Left forelimb (tissue), 1 donor: ENCODE measurements at places on chromosomes 12 and 14.

GRCh38 chr14:52840877-52841276, 49.5 kb upstream of the GNPNAT1 start:
- no peak for DNase-seq

GRCh38 chr12:130752692-130753230, 36.7 kb upstream of the RIMBP2 start:
- DNase-seq, result no peak

- peak; percentile 95 for DNase-seq
Measured at GRCh38 chr12:120580787-120581723, at the start of gene POP5. Gene POP5 (minus strand): TSS chr12:120581402. CDS start chr12:120581362, 40 bp downstream.

- DNase-seq, result peak; percentile 31
Measured at GRCh38 chr14:99720941-99721791, 37.1 kb downstream of the CYP46A1 start.

DNA sequence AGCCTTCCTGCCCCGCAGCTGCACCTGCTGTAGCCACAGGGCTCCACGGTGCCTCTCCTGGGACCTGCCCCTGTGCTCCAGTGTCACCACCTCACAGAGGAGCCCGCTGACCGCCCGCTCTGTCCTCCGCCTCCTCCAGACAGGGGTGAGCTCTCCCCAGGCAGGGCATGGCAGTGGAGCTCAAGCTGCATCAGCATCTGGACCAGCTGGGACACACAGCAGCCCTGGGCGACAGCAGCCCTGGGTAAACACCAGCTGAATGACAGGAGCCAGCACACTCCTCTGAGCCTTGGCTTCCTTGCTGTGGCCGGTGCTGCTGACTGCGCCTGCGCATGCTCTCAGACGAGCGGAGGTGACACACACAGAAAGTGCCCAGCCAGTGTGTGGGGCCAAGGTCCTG, 22.0 kb downstream of the CHGA start:
- no peak for DNase-seq

DNA sequence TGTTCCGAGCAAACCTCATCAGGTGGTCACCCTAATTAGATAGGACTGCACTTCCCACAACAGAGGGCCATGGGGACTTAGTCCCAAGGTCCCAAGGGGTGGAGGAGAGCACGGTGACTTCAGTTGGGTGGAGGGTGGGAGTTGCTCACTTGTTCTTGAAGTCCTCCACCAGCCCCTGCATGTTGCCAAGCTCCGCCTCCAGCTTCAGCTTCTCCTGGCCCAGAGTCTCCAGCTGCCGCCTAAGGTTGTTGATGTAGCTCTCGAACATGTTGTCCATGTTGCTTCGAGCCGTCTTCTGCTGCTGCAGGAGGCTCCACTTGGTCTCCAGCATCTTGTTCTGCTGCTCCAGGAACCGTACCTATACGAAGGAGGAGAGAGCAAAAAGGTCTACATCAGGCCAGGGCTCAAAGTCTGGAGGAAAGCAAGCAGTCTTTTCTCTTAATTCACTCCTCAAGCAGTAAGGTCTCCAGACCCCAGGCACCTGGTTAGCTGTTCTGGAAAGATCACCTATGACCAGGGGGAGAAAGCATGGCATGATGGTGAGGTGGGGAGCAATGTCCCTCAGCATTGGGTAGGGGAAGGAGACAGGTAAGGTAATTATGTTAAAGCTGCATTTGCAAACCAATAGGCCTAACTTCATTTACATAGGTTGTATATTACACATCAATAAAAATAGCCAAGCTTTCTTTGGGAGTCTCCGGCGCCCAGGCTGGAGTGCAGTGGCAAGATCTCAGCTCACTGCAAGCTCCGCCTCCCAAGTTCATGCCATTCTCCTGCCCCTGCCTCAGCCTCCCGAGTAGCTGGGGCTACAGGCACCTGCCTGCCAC, 2.9 kb downstream of the KRT8 start:
- DNase-seq, result no peak

GRCh38 chr14:100092832-100093231, 27.6 kb downstream of the EVL start:
- DNase-seq, result no peak

DNA sequence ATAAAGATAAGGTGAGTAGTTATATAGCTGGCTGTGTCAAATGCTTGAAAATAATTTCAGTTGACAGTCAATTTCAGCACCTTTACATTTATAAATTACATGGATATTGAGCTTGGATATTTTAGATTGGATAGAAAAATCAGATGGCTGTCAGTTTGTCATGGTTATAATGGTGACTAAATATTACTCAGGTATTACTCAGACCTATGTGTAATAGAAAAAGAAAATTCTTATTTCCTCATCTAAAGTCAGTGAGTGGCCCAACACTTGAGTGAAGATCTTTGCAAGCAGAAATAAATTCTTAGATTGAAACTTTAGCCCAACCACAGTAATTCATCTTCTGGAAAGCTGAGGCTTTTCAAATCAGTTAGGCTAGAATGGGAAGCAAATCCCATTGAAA, 354.4 kb downstream of the NAV3 start:
- DNase-seq, result no peak

GRCh38 chr14:36485773-36486172, 34.3 kb downstream of the NKX2-1 start:
- no peak for DNase-seq

DNA sequence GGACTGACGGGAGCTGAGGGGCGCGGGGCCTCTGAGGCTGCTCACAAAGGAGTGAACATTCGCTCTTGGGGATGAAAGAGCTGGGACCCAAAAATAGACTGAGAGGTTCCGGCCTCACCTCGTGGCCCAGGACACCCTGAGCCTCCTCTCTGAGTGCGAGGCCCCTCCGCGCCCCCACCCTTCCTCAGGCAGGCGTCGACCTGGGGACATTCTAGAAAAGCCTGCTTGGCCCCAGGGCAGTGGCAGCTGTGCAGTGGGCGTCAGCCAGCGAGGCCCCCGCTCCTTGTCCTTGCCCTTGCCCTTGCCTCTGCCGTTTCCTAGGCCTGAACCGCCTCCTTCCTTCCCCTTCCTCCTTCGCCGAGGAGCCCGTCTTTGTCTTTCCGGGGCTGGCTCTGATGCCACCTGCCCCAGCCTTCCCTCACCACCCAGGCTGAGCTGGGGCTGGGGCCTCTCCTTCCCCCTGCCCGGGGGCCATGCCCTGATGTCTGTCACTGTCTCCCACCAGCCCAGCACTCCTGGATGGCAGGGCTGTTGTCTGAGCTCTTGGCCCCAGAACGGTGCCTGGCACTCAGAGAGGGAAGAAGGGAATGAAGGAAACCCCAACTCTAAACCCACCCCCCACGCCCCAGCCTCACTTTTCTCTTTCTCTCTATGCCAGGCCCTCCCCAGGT, 208.2 kb upstream of the RTL1 start:
- DNase-seq, result peak; percentile 59

DNA sequence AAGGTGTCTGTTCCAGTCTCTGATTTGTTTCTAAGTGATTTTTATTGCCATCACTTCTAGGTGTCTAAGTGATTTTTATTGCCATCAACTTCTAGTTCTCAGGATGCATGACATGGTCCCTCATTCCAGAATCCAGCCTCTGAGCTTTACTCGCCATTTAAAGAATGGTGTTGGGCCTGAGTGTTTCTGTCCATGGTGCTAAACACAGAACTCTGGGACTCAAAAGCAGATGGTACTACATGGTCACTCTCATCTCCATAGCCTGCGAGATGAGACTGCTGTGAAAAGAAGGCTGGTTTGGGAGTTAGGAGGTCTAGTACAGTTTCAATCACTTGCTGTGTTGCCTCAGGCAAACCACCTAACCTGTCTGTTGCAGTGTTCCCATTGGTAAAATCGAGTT, 276.6 kb downstream of the NRXN3 start:
- no peak for DNase-seq

GRCh38 chr12:130806574-130806973, 32.5 kb downstream of the STX2 start:
- no peak for DNase-seq

DNA sequence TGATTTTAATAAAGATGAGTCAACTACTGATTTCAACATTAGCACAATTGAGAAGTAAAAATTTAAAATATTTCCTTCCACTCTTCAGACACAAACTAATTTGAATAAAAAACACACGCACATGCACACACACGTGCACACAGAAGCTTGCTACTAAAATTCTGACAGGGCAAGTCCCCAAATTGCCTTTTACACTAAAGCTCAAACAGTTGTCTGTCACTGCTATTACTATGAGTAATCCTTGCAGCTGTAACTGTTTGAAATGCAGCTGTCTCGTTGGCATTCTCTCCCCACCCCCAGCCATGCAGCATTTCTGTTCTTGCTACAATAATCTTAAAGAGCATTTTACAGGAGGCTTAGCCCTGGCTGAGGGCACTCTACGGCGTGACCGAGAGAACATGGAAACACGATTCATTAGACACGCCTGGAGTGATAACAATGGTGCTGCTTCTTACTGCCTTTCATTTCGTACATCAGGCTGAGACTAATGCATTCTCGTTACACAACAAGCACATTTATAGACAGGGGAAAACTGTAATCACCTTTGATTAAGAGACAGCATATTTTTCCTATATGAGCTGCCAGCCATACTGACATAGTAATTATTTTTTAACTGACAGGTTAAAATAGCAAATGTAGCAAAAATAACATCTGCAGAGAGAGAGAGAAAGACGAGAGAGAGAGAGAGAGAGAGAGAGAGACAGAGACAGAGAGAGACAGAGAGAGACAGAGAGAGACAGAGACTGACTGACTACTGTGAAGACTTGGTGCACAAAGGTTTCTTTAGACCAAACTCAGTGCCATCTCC, 153.8 kb downstream of the MED13L start:
- peak; percentile 68 for DNase-seq

DNA sequence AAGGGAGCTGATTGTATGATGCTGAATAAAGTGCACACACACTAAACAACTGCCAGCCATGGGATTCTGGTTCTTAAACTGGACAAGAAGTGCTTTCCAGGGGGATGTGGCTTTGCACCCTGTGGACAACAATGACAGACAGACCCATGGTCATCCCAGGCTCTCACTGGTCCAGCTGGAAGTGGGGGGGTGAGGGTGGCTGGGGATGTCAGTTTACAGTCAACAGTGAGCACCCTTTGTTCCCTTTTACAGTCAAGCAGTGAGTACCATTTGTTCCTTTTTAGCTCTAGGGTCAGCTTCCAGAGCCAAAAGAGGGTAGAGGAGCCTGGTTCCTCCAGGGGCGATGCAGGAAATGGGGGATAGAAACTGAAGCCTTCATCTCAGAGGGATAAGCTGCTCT, 100.7 kb downstream of the SMOC1 start:
- no peak for DNase-seq

- no peak for DNase-seq
Measured at GRCh38 chr12:67958187-67958586, 31.1 kb upstream of the IFNG-AS1 start.

DNA sequence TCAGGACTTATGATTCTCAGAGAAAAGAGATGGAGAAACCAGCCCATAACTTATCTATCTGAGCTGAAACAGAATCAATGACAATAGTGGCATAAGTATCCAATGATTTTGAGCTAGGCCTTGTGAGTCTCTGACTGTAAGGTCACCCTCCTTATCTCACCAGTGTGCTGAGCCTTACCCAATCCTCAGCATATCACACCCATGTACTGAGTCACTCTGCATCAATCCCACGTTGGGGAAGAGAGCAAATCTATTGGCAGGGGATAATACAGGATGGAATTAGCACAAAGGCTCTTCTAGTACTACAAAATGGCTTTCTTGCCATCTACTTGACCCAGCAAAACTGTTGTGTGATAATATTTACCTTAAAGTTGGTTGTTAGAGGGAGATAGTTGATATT, 997.8 kb downstream of the NRXN3 start:
- DNase-seq, result no peak

- no peak for DNase-seq
Measured at GRCh38 chr14:46964378-46964777, 312.8 kb upstream of the RPL10L start.

DNA sequence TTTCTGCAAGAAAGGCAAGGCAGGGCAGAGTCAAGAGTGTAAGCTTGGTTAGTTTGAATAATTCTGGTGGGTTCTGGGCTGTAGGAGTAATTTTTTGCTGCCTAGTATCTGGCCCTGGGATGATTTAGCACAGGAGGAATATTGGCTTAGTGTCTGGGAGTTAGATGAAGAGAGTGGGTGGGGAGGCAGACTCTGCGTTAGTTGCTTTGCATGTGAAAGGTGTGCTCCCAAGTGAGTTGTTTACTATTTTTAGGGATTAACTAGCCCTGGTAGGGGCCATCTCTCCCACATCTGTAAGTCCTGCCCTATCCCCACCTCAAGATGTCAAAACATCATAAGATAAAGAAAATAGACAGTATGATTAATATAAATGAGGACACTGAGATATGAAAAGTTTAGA, 249.7 kb downstream of the LRIG3 start:
- DNase-seq, result no peak

- no peak for DNase-seq
Measured at GRCh38 chr14:19801118-19801464, 2.5 kb upstream of the OR4N2 start.

GRCh38 chr14:58563978-58564377, 73.8 kb upstream of the DACT1 start:
- no peak for DNase-seq

DNA sequence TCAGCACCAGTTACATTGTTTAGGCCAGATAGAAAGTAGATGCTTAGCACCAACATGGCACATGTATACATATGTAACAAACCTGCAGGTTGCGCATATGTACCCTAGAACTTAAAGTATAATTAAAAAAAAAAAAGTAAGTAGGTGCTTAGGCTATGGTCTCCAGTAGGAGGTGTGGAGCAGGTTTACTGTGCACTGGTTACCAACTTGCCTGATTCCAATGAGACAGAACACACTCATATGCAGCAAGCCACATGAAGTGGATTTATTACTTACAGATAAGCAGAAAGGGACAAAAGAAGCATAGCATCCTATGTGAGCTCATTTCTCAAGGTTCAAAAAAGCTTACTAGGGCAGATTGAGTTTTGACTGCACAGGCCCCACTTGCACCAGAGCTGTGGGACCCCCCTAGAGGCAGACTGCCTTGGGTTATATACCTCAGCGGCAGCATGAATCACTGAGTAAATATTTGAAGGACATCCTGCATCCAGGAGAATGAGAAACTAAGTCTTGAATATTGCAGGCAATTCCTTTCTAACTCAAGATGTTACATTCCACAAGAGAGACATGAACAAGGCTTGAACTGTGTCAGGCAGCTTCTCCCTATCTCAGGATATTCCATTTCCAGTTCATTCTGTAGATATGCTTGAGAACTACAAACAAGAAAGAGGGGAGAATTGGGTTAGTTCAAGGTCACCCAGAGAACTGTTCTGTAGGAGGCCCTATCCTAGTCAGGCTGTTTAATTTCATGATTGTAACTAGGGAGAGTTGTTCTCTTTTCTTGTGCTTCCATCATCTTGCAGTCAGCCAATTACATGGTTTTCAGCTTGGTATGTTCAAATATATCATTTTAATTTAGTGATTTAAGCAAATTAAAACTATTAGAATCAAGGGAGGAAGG, 30.1 kb downstream of the LRFN5 start:
- DNase-seq, result no peak

DNA sequence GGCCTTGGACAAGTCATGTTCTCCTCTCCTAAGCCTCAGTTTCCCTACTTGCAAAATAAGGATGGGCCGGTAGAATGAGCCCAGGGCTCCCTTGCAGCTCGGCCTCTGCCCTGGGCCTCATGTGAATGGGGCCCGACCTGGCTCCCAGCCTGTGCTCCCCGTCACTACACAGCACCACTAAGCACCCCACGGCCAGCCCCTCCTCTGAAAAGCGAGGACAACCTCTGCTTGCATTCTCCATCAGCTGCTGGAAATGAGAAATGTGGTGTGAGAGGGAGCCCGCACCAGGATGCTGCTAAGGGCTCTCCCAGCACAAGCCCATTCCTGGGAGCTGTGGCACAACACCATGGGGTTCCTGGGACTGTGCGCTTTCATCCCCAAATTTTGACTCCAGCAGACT, 10.2 kb downstream of the SLC25A47 start:
- no peak for DNase-seq
